ENCODE measurements at places on chromosomes 2 and 18. TPM values are rescaled to one million over a fixed set of nuclear protein-coding genes. Genes with fewer than 3 reads are reported as not detected.

DNA sequence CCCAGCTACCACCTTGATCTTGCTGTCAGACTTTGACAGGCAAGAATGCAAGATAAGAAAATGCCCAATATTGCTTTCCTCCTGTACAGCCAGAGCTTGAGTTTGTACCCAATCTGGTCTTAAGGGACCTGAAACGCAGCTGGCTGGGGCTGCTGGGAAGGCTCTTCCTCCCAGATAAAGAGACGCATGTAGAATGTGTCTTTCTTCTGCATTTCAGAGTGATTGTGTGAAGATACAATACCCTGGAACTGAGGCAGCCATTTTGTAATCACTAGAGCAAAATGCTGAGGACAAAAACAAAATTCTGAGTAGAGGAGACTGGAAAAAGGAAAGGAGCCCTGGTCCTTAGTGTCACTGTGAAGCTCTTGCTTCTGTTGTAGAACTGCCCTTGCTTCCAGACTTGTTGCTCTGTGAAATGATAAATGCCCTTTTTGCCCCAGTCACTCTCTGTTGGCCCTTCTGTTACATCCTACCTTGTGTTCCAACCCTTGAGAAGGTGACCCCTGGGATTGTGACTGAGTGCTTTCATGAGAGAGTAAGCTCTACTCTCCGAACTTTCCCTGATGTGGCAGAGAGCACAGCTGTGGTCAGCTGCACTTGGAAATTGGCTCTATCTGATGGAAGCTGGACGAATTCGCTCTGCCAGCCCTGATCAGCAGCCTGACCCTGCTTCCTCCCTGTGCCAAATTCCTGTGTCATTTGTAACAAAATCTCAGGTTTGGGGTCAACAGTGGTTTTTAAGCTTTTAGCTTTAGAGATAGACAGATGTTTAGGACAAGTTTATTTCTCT lies 137.4 kb upstream of the RBMS1 start:
- no peak for DNase-seq

GRCh38 chr18:37351110-37351509 lies 214.5 kb downstream of the CELF4 start:
- DNase-seq, result no peak

DNA sequence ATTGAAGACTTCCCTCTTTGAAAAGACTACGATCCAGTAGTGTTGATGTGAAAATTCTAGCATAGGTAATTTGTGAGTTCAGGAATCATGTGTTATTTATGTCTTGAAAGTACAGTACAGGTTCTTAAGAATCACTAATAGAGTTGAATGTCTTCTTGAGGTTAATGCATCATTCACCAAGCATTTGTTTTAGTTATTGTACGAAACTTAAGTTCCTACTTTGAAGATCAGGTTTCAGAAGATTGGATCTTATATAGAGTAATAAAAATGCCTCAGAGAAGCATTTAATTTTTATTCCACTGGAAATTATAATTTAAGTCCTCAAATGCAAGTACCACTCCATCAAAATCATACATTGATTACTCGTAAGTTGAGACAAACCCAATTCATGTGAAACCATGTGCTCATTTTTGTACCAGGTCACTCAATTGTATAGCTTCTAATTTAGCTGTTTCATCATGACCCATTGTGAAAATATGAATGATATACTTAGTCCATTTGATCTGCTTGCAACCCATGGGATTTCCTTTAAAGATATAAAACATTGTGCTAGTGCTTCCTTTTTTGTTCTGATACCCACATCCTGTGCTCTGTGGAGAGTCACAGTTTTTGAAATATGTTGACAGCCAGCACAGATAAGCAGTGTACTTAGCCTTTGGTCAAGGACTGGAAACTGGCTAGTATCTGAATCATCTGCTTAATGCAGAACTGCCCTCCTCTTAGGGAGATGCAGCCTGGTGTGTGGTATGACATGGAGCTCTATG lies 22.5 kb upstream of the RAB27B start:
- DNase-seq, result no peak

DNA sequence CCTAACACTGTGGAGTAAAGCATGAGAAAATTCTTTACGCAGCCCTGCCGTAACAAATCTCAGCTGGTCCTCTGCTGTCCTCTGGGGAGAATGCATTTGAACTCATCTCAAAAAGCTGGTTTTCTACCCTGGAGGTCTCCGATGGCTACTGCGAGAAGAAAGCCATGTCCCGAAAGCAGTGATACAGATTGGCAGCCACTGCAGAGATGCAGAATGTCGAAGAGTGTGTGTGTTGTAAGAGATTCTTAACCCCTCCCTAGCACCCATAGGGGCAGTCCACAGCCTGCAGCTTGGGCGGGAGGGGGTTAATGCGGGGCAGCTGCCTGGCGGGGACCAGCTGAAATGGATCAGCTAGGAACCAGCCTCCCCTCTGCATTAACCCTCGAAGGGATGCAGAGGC lies 235.9 kb downstream of the ZNF516 start:
- no peak for DNase-seq

- DNase-seq, result no peak
These were observed 48.7 kb upstream of the ZNF385B start for GRCh38 chr2:179909845-179910734.

DNA sequence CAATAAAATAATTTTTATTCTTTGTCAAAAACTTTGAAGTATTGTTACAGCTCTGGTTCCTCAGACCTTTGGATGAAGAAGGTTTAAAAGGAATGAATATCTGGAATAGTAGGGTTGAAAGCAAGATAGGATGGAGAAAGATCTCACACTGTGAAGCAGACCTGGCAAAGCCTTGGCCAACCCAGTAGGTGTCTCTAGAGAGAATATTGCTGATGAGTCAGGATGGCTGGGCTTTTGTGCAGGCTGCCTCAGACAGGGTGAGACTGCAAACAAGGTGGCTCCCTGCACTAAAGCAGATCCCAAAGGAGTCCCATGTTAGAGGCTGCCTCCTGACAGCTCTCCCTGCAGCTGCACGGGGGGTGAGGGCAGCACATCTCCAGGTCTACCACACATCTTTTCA lies 226.0 kb upstream of the ITGA4 start:
- no peak for DNase-seq

GALNT14 gene
- 0.83 TPM for total RNA-seq
